Mesenchymal stem cell (in vitro differentiated cells and primary cell): ENCODE measurements at places on chromosomes 3 and 15.
A peak's percentile ranks its signal among the peaks of the same experiment; 100 is the strongest.

DNA sequence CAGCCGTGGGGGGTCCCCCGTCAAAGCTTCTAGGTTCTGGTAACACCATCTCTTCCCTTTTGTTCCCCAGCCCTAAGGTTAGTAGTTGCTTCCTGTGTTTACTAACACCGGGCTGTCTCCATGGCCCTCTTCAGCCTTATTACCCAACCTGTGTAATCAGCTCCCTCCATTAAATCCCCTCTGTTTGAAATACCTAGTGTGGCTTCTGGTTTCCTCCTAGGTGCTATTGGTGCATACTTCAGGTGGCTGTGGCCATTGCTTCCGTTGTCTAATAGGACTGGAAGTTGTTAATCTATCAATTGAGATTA lies 35.3 kb downstream of the MOBP start:
- DNase-seq = no peak

- DNase-seq = no peak
These were observed 179.9 kb downstream of the FMN1 start for GRCh38 chr15:33014586-33014985.

DNA sequence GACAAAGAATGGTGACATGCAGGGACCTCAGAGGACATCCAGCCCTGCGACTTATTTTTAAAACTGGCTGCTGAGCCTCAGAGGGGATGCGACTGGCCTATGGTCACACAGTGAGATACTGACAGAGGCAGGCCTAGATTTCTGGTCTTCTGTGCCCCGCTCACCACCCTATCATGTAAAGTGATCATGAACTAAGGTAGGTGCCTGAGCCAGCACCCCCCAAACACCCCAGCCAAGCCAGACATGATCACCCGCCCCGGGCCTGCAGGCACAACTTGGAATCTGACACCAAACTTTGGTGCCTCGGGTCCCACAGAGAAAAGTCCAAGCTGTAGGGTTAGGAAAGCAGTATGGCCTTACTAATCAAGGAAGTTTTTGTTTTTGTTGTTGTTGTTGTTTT lies 33.9 kb upstream of the HHATL start:
- DNase-seq = no peak

GRCh38 chr3:39130693-39131265 lies 22.6 kb downstream of the CSRNP1 start:
- DNase-seq = no peak

DNA sequence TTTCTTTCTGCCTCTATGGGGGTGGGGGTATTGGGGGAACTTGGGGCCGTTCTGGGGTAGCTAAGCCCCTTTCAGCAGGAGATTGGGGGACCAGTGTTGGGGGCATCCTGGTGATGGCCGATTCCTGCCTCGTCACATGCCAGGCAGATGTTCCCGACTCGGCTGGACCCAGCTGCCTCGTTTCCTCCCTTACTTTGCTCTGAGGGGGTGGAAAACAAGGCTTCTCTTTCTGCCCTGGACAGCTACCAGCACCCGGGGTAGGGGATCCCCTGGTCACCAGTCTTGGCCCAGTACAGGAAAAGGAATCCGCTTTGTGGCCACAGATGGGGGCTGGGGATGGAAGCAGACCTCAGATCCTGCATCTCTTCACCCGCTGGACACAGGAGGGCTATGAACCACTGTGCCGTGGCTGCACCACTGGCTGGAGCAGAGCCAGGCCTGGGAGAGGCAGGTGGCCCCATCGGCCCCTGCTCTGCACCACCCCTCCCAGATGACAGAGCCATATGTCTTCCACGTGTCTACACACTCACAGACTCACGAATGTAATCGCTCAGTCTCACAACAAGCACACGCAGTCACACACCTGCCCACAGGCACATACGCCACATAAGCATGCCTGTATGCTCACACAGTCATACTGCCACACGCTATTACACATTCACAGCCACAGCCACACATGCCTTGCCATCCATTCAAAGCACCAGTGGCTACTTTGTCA lies 12.4 kb downstream of the SNX33 start:
- DNase-seq = no peak

DNA sequence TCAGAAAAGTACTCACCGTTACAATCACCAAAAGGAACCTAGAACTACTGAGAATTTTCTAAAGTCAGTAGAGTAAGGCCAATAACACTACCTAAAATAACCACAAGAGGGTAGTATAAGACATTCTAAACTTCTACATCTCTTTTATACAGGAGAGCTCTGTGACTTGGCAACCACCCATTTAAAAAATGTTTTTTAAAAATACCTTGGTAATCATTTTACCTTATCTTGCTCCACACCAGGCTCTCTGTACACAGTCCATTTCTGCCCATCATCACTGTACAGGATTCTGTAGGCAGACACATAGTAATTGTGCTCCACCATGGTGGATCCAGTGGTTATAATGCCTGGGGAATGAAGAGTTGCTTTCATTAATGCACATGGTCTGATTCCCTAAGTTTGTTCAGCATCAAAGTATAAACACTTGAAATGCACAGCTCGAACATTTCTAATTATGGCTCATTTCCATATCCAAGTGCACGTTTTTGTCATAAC lies 54.5 kb downstream of the ST3GAL6 start:
- DNase-seq = peak; percentile 57

- DNase-seq = no peak
These were observed 34.8 kb downstream of the CHRD start for GRCh38 chr3:184414418-184415202.

DNA sequence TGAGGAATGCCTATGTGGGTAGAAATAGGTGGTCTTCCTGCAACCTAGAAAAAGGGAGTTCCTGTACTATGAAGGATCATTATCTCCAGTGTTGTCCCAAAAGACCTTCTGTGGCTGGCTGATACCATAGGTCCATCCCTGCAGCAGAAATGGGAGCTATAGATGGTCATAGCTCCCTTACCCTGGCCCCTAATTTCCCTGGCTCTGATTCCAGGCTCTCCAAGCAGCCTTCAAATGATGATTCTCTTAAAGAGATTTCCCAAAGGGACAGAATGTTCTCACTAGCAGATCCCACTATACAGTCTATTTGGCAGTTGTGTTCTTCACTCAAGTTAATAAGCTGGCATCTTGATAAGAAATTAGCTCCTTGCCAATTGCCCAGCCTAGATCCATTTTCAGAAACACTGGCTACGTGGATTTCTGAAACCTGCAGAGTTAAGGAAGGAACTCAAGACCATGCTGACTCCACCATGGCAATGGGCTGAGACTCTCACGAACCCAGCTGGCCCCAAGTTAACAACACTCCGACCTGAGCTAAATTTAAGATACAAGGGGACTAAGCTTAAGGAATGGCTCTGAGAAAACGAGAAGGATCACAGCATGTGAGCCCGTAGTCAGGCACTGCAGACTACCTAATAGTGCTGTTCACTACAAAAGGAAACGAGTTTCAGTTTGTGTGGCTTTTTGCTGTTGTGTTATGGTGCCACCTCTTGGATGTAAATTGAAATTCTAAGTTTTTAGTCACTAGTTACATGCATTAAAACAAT lies 11.4 kb downstream of the C15orf40 start:
- DNase-seq = peak; percentile 67

GRCh38 chr15:42880121-42880520 lies 40.5 kb downstream of the TTBK2 start:
- DNase-seq = no peak

- DNase-seq = peak; percentile 72
These were observed 373.1 kb downstream of the MFSD1 start for GRCh38 chr3:159174715-159175692.

GRCh38 chr3:159263750-159264553 lies 462.1 kb downstream of the MFSD1 start:
- DNase-seq = peak; percentile 63

GRCh38 chr15:70320482-70320881 lies 222.8 kb upstream of the TLE3 start:
- DNase-seq = no peak

- no peak for DNase-seq
These were observed 32.5 kb downstream of the MYO5A start for GRCh38 chr15:52496175-52496574.

DNA sequence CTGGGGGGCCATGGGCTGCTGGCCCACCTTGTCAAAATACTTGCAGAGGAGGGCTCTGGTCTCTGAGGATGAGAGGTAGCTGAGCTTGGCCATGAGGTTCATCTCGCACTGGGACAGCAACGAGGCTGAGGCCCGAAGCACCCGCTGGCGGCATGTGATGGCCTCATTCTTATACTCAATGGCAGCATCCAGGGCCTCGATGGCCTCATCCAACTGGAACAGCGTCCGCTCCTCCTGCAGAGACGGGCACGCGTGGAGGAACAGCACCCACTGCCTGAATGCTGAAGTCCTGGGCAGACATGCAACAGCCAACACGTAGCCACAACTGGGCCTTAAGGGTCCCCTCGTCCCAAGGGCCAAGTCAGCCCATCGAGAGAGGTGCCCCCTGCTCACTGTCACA lies 25.0 kb downstream of the KIF7 start:
- DNase-seq = no peak

GRCh38 chr3:157832588-157832987 lies 273.6 kb downstream of the SHOX2 start:
- no peak for DNase-seq

DNA sequence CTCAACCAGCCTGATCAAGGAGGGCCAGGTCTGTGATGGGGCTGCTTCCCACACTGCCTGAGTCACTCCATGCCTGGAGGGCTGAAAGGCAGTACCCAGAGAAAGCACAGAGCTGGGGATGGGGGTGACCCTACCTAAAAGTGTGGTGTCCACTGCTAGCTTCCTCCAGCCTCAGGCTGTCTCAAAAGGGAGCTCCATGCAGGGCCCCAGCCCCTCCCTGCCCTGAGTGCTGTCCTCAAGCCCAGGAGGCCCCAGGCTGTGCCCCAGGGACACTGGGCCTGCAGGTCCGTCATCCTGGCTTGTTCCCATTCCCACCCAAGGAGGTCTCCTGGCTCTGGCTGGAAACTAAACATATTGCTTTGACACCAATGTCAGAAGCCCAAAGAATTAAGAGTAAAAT lies 56.8 kb downstream of the ZNF445 start:
- no peak for DNase-seq

DNA sequence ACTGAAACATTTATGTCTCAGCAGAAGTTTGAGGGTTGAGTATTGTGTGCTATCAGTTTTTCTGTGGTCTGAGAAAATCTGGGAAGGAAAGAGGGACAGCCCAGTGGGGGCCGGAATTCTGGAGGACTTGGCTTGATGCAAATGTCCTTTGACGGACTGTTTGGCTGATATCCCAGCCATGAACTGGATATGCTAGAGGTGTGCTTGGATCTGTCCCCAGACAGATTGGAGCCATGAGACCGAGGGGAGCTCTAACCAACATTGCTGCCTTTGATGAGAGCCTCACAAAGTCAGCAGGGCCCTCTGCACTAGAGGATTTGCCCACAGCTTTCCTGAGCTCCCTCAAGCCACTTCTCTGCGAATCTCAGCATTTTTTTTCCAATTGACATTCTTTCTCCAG lies 405.6 kb downstream of the NTRK3 start:
- no peak for DNase-seq

GRCh38 chr3:61813636-61814035 lies 252.3 kb downstream of the PTPRG start:
- no peak for DNase-seq

- peak; percentile 95 for DNase-seq
These were observed at the start of gene PLD1 for GRCh38 chr3:171809861-171810628. TSS of gene PLD1 (minus strand) at chr3:171810483. CDS start at chr3:171738051, 72,432 bp downstream.

GRCh38 chr3:87822563-87822962 lies 236.2 kb downstream of the CGGBP1 start:
- DNase-seq = no peak

DNA sequence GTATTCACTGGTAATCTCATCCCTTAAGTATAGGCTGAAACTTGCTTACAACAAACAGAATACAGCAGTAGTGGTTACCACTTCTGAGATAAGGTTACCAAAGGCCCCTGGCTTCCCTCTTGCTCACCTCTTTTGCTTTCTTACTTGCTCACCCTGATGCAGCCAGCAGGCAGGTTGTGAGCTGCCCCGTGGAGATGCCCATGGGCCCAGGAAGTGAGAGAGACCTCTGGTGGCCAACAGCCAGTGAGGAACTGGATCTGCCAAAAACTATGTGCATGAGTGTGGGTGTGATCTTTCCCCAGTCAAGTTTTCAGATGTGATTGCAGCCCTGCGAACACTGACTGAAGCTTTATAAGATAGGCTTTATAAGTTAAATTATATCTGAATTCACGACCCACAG lies 48.7 kb downstream of the NMNAT3 start:
- no peak for DNase-seq

GRCh38 chr3:51706788-51707731 lies at the start of gene GRM2:
TSS of gene GRM2 (plus strand) at chr3:51707068. CDS start at chr3:51708984, 1,916 bp downstream.
- DNase-seq = peak; percentile 87
